Nephron progenitor cell (in vitro differentiated cells): ENCODE measurements at places on chromosomes 5 and 9.

DNA sequence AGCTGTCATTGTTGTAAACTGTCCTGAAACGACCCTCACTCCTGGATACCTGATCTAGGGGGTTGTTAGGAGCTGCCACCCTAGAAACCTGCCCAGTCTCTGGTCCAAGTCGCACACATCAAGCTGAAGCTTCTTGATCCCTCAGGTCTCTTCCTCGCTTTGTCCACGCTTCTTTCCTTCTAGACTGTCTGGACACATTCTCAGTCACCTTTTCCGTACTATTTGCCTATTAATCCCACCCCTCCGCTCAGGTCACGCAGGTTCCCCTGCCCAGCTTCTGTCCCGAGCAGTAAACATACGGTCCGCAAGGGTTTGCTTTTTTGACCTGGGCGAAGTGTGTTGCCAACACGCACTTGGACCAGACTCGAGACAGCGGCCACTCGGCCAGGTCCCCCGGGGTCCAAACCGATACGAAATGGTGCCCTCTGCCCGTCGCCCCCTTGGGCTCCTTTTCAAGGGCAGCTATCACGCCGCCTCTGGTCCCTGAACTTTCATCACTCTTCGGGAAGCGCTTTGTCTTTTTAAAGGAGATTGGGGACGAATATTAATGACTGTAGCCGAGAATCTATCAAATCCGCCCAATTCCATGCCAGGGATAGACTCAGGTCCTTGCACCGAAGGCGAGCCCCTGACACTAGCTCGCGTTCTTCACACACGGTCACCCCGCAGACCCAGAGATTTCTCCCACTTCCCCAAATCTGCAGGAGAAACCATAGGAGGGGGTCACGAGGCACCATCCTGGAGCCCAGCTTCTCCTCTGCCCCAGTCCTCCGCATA lies 814 bp downstream of the PLCXD3 start:
- DNase-seq, result peak; percentile 7

DNA sequence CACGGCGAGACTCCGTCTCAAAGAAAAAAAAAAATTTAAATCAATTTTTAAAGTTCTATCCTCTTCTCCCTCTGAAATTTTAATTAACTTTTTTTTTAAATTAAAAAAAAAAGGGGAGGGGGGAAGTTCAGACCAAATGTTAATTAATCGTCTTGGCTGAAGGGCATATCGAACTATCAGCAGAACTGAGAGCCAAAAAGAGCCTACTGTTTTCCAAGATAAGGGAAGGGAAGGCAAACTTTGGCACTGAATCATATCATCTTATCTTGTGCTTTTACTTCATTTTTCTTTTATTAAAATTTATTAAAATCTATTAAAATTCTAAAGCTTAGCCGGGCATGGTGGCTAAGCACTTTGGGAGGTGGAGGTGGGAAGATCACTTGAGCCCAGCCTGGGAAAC lies 45.9 kb upstream of the MTMR12 start:
- DNase-seq, result no peak

DNA sequence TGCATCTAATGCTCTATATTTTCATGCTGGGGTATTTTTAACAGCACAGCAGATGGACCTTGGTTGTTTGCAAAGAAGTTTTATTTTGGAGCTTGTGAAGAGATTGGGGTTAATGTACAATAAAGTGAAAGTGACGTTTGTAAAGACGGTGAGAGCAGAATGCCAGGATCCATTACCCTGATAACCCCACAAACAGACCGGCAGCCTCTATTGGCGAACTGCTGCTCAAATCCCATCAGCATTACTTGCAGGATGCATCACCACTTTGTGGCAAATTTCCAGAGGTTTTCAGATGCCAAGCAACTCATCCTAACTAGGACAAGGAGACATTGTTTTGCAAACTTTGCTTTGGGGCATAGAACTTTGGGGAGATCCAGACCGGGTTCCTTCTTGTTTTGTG lies 383.3 kb upstream of the ZNF462 start:
- DNase-seq, result no peak

DNA sequence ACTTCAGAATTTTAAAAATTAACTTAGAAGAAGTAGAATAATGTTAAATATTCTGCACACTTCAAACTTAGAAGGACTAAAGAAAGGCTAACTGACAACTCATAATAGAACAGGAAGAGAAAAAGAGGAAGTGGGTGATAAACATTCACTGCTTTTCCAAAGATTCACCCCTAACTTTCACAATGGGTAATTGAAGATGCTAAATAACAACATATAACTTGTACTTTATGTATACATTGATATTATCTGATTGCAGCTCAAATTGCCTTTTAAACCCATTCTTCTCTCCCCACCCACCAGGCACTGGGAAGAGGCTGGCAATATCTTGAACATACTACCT lies 376.6 kb downstream of the EFNA5 start:
- DNase-seq, result no peak

DNA sequence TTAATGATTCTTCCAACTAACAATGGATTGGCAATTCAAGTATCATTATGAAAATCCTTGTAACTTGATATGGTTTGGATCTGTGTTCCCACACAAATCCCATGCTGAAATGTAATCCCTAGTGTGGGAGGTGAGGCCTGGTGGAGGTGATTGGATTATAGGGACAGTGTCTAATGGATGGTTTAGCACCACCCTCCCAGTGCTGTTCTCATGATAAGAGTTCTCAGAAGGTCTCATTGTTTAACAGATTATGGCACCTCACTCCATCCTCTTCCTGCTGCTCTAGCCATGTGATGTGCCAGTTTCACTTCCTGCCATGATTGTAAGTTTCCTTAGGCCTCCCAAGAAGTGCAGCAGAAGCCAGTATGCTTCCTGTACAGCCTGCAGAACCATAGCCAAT lies 1116.2 kb upstream of the EDIL3 start:
- DNase-seq, result no peak

DNA sequence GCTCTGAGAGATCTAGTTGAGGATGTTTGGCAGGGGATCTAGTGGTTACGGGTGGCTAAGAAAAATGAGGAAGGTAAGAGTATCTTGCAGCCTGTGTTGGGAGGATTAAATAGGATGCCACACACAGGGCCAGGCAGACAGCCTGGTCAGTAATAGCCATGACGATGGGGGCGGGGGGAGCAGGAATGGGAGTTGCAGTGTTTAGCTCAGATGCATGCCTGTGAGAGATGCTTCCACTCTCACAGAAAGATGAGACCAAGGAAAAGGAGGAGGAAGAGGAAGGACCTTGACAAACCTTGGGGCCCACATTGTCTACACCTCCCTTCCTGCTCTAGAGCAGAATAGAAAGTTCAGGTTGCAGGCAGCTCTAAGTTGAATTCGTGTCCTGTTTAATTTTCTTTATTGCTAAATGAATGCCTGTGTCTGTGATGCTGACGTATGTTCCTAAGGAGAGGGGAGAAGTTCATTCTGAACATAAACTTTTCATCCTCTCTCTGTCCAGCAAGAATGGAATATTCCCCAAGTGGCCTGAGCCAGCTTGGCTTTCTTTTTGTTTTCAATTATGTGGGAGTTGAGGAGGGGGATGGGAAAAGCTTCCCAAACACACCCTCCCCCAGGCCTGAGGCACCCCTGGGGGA lies 28.7 kb downstream of the TGFBI start:
- peak; percentile 38 for DNase-seq

DNA sequence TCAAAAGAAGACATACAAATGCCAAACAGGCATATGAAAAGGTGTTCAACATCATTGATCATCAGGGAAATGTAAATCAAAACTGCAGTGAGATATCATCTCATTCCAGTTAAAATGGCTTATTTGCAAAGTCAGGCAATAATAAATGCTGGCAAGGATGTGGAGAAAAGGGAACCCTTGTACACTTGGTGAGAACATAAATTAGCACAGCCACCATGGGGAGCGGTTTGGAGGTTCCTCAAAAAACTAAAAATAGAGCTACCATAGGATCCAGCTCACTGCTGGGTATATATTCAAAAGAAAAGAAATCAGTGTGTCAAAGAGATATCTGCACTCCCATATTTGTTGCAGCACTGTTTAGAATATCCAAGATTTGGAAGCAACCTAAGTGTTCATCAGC lies 50.3 kb downstream of the AP3S1 start:
- no peak for DNase-seq

GRCh38 chr5:154447089-154447725 lies 1.4 kb downstream of the SAP30L start:
- DNase-seq, result peak; percentile 30

- DNase-seq, result no peak
Measured at GRCh38 chr5:37477426-37477825, 98.3 kb downstream of the WDR70 start.

DNA sequence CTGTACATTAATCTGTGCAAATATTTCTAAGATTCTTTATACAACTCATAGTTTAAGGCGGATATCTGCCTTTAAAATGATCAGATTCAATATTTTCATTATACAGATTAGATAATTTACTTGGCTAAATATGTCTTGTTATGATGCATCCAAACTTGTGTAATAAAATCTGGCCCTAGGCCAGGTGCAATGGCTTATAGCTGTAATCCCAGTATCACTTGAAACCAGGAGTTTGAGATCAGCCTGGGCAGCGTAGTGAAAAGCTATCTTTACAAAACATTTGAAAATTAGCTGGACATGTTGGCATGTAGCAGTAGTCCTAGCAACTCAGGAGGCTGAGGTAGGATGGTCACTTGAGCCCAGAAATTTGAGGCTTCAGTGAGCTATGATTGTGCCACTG lies 2002.2 kb upstream of the ACO1 start:
- DNase-seq, result no peak
